GM12891 (cell line): ENCODE measurements at places on chromosomes 3 and 15.

GRCh38 chr3:36900474-36901443, 44.1 kb downstream of the TRANK1 start:
- DNase-seq, result no peak

DNA sequence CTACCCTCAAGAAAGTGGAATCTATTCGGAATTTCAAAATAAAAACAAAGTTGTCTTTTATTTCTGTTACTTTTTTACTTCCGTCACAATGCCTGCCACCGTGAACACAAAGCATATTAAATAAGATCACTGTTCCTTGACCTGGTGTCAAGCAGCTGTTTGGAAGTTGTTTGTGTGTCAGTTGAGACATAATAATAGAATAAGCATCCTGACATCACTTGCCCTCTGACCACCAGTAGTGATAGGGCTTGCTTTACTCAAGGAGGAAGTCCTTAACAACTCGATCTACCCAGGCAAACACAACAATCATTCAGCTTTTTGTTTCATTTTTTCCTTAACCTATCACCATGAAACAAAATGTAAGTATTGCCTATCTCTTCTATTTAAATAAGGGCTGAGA, 454.4 kb upstream of the RASGRP1 start:
- DNase-seq, result no peak

DNA sequence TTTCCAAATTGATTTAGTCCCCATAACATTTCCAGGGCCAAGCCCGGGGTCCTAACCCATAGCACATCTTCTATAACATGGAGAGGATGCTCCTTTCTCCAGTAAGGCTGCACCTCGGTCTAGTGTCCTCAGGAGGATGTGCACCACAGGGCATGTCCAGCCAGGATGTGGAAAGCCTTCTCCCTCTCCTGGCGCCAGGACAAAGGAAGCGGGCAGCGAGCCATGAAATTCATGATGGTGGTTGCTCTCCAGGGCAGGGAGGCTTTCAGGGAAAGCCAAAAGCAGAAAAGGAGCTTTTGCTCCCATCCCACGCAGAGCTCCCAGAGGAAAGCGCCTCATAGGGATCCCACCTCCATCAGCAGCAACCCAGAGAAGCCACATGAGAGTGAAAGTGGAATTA, 220.0 kb downstream of the ADAMTSL3 start:
- no peak for DNase-seq

DNA sequence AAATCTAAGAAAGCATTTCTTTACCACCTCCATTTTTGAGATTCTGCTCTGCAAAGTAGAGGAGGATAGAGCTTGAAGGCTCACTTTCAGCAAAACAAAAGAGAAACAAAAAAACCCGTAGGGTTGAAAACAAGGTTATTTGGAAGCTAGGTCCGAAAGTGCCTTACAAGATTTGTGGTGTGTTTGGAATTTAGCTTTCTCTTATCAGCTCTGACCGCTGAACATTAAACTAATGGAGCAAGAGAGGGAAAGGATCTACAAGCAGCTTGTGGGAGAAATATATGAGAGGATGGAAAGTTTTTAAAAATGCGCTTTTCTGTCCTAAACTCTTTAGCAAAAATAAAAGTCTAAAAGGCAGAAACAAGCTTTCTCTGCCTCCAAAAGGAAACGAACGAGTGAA, 545.5 kb downstream of the NTRK3 start:
- DNase-seq, result no peak

GRCh38 chr3:14789640-14790285, 29.0 kb upstream of the FGD5 start:
- DNase-seq, result no peak

DNA sequence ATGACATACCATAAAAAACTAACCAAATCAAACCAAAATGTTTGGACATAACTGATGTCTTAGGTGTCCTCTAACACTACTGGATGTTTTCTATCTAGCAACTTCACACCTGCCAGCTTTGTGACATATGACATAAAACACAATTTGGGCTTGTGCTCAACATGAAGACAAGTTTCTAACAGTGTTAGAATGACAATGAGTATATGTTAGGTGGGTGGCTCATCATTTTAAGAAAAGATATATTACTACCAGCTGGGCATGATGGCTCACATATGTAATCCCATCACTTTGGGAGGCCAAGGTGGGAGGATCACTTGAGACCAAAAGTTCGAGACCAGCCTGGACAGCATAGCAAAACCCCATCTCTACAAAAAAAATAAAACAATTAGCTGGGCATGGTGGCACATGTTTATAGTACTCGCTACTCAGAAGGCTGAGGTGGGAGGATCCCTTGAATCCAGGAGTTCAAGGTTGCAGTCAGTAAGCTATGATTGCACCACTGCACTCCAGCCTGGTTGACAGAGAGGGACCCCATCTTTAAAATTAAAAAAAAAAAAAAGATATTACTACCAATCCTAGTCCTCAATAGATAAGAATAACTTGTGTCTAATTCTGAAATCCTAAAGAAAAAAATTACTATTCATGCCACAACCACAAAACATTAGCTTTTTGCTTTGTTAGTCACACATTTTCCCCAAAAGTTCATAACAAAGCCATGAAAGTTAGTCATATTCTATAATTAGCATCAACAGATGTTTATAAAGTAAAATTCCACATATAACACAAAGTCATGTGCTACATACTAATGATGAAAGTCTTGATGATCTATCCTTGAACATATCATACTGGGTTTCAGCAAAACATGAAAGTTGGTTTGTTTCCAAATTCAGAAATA, 59.9 kb downstream of the LRRFIP2 start:
- no peak for DNase-seq

GRCh38 chr15:72923289-72923688, 129.0 kb upstream of the NEO1 start:
- no peak for DNase-seq

GRCh38 chr3:37707428-37708372, 154.0 kb upstream of the CTDSPL start:
- DNase-seq, result no peak

DNA sequence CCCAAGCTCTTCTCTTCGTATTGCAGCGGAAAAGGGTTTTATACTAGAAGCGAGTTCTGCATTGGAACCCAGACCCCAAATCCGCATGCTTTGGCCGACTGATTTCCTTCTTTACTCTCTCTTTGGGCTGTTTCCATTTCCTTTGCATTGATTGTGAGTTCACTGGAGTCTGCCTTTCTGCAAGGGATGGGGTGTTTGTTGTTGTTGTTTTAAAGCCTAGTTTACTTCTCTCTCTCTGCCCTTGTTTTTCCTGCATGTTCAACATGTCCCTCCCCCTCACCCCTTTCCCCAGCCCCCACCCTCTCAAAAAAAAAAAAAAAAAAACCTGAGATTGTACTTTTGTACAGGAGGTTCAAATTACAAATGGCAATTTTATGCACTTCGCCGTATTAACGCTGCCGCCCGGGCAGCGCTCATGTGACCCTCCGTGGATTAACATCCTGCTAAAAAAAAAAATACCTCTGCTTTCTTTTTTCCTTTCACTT, 2.2 kb downstream of the NR2F2 start:
- DNase-seq, result no peak

- no peak for DNase-seq
These were observed 23.6 kb downstream of the STXBP5L start for GRCh38 chr3:120931593-120931992.
